ENCODE measurements at places on chromosomes 5 and 9.

GRCh38 chr5:148446611-148447010, 62.9 kb downstream of the FBXO38 start:
- DNase-seq = no peak

DNA sequence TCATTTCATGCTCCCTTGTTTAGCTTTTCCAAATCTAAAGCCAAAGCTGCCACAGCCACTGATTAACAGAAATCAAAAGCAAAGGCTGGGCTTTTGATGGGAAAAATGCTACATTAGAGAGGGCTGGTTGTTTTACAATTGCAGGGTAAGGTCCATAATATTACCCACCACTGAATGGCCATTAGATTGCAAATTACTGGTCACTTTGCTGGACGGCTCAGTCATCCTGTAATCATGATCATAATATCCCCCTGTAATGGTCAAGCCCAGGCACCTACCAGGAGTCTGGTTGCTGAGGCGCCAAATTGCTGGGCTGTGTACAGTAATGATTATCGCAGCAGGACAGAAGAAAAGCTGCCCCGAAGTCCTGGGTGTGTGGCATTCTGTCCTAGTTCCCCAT, 286.5 kb downstream of the ZSWIM6 start:
- DNase-seq = no peak

- DNase-seq = no peak
These were observed 85.0 kb upstream of the COL5A1 start for GRCh38 chr9:134556531-134557068.

DNA sequence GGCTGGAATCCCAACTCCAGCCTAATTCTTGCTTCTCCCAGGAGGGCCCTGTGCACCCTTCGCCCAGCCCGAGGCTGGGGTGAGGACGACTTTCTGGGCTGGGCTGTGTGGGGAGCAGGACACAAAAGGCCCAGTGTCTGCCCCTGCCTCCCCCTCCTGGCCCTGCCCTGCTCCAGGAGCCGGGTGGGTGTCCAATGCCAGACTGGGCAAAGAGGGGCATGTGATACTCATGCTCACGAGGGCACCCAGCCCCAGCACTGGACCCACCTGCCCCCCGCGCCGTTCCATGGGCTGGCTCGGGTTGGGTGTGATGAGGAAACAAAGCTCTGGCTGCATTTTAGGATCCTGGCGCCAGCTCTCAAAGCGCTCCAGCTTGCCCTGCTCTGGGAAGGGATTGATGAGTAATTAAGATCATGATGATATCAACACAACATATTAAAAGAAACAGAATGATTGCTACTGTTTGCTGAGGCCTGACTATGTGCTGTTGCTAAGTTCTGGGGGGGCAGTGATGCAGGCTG, 30.7 kb downstream of the LHX2 start:
- no peak for DNase-seq

DNA sequence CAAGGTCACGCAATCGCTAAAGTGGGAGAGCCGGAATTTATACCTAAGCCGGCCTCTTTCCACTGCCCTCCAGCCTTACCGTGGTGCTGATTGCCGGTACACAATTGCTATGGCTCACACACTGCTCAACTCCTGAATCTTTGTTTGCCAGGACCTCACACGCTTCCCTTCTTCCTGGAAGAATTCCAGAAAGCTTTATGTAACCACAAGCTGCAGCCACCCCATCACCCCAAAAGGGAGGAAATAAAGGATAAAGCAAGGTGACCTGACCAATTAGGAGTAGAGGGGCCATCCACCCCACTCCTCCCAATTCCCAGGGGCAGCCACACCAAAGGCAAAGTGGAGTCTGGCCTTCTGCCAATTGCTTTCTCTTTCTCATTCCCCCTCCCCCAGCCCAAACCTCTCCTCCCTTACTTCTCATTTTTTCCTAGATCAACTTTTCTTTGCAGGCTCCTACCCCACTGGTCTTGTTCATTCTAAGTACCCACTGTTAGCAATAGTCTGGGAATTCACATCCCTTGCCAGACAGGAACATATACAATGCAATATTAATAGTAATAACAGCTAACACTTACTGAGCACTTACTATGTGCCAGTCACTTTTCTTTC, 18.0 kb upstream of the CDC23 start:
- DNase-seq = no peak

DNA sequence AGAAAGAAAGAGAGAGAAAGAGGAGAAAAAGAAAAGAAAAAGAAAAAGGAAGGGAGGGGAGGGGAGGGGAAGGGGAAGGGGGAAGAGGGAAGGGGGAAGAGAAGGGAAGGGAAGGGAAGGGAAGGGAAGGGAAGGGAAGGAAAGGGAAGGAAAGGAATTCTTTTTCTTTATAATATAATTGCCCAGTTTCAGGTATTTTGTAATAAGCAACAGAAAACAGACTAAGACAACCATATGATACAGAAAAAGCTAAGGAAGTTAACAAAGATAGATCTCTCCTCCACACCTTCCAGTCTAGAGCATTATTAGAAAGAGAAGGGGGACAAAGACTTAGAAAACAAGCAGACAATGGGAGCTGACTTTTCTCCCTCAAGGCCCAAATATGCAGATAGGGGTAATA, 31.0 kb downstream of the MEIKIN start:
- DNase-seq = no peak

DNA sequence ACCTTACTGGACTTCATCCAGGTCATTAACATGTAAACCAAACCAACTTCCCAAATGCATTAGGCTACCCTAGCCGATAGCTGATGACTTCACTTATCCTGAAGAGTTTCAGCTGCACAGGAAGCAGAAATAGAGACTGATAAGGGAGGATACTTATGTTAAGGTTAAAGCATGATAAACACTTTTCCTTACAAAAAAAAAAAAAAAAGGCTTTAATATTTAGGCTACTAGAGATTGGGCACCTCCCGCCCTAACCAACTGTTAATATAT, 1.6 kb upstream of the MEF2C start:
- no peak for DNase-seq

DNA sequence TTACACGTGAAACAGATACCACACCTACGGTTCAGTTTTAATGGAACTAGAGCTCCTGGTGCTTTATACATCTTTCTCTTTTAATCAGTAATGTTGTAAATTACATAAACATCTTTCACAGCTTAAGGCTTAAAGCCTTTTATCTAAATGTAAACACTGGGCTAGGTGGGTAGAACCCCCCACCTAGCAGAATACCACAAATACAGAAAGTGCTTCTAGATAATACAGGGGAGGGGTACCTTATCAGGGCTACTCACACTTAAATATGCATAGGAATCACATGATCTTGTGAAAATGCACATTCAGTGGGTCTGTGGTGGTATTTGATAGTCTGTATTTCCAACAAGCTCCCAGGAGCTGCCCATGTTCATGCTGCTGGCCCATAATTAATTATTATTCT, 256.4 kb upstream of the TARS1 start:
- no peak for DNase-seq

- DNase-seq = no peak
These were observed 548 bp downstream of the CDC14B start for GRCh38 chr9:96619124-96619465.

DNA sequence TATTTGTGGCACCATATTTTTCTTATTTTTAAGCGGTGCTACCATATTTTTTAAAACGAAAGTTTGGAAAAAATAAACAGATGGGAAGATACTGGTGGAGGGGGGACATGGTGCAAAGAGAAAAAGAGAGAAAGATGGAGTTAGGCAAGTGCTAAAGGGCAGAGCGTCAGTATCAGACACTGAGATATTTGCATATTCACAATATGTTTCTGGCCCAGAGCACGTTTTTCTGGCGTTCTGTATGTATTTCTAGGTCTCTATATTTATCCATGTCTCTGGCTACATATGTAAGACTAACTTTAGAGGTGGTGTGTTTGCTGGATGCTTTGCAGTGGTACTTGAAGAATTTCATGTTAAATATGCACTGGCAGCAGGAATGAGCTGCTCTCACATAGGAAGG, 414.0 kb downstream of the TLE4 start:
- no peak for DNase-seq

DNA sequence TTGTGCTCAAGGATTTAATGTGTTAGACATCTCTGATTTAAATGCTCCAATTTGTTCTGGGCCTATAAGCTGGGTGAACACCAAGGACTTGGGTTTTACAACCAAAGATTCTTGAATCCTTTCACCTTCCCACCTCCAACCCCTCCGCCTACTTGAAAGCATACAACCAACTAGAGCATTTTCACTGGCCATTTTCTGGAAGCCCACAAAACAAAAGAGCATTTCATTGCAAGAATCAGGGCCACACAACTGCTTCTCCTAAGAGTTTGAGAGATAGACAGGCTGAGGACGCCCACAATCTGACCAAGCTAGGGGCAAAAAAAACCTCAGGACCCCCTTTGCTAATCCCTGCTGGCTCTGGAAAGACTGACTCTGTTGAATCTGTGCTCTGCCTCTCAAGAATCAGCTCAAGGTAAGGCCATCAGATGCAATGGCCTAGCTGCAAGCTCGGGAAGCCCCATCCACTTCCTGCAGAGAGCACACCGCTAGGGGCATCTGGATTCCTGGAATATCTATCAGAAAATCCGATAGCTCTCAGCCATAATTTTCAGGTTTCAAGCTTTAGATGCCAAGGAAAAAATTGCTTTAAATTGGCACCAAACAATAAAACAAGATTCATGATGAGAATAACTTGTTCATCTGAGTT, 57.7 kb downstream of the RETREG1 start:
- DNase-seq = no peak

GRCh38 chr9:135442075-135442474, 37.5 kb upstream of the PPP1R26 start:
- DNase-seq = no peak

DNA sequence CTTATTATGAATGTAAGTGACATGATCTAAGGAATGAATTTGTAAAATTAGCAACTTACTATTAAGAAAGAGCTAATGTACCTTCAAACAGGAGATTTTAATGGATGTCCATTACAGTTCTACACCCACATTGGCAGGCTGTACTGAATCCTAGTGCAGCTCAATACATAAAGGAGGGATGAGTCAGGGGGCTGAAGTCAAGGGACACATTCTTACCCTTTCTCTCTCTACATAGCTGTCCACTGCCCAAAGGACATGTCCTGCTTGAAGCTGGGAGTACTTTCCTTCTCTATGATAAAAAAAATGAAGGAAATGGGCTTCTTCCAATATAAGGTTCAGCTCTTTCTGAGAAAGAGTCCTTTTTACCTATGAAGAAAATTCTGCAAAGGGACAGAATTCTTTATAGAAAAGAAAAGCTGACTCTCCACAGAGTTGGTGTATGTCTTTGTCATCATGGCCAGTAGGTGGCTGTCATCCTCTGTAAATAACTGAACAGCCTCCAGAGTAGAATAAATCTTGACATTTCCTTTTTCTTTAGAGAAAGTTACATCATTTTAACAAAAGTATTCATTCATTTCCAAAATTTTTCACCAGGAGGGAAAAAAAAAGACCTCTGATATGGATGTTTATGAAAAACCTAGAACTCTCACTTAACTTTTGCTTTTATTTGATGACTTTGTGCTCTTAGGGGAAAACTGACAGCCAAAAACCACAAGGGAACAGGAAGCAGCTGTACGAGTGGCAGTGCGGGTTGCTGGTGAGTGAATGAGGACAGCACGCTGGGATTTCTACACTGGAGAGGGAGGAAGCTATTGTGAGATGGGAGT, 13.1 kb upstream of the IFNA14 start:
- DNase-seq = peak; percentile 29

GRCh38 chr5:620152-620551, 8.0 kb downstream of the CEP72 start:
- no peak for DNase-seq

DNA sequence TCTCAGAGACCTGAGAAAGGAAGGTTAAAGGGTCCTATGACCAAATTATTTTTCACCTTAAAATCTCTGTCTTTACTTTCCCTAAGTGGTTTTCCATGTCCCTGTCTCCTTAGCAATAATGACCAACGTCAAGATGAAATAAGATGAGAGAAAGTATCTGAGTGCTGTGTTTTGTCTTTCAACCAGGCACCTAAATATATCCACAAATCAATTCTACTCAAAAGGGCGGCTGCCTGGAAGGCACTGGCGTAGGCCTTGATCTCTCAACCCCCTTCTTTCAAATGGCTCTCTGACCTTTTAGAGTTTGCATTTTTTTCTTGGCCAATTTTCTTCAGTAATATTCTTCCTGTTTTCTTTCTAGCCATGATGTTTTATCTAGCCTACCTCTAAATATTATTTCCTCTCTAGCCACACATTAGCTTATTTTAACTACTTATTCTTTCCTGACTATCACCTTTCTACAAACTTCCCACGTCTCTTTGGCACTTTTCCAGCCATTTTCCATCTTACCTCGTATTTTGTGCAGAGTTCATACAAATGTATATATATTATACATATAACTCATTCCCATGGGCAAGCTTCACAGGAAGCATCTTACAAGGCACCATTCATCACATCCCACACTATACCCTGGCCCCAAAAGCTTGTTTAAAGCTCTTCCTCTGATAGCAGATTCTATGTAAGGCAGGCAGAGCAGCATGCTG, 204.5 kb downstream of the SNX18 start:
- no peak for DNase-seq

GRCh38 chr5:142605611-142606010, 80.3 kb downstream of the FGF1 start:
- no peak for DNase-seq

- peak; percentile 60 for DNase-seq
These were observed 214.3 kb downstream of the GNA14 start for GRCh38 chr9:77433675-77434445.

Data from left colon (tissue), 2 donors.